ENCODE measurements at places on chromosomes 6 and 20.

GRCh38 chr6:154937306-154938220 lies 57.6 kb upstream of the TIAM2 start:
- no peak overlapping the region for H3K27ac ChIP-seq
- no peak overlapping the region for H3K4me3 ChIP-seq
- no peaks in the 10 kb centered on the region for H3K4me1 ChIP-seq
- H3K27me3 ChIP-seq, result no peaks in the 10 kb centered on the region
- H3K36me3 ChIP-seq, result no peaks in the 10 kb centered on the region

DNA sequence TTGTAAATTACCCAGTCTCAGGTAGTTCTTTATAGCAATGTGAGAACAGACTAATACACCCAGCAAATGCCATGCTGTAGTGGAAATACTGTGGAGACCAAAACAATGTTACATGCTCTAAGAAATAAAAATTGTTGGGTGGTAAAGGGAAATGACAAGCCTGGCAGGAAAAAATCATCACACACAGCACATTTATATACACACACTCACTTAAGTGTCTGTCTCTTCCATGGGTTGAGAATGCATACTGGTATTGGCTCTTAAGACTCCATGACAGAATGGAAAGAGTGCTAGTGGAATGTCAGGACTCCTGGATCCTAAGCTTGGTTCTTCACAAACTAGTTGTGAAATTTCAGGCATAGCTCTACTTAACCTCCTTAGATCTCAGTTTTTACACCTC lies 343.0 kb downstream of the CD83 start:
- no peaks in the 10 kb centered on the region for H3K36me3 ChIP-seq
- H3K27me3 ChIP-seq, result no peaks in the 10 kb centered on the region
- no peaks in the 10 kb centered on the region for H3K4me1 ChIP-seq

GRCh38 chr20:57652606-57653545 lies 32.6 kb upstream of the ZBP1 start:
- no peak overlapping the region for H3K27ac ChIP-seq
- DNase-seq, result peak; percentile 47
- H3K36me3 ChIP-seq, result no peaks in the 10 kb centered on the region
- no peak overlapping the region for H3K4me3 ChIP-seq

GRCh38 chr6:116883005-116883404 lies 6.0 kb downstream of the RFX6 start:
- no peaks in the 10 kb centered on the region for H3K4me1 ChIP-seq
- no peak overlapping the region for H3K4me3 ChIP-seq
- H3K36me3 ChIP-seq, result no peaks in the 10 kb centered on the region

GRCh38 chr6:63372951-63373533 lies 53.3 kb upstream of the LGSN start:
- H3K27ac ChIP-seq, result no peak overlapping the region
- no peak overlapping the region for H3K4me3 ChIP-seq
- no peaks in the 10 kb centered on the region for H3K36me3 ChIP-seq
- no peaks in the 10 kb centered on the region for H3K4me1 ChIP-seq
- H3K27me3 ChIP-seq, result no peaks in the 10 kb centered on the region

- H3K4me3 ChIP-seq, result no peak overlapping the region
- H3K4me1 ChIP-seq, result peaks cover 66% of the 10 kb centered on the region
- peak overlapping the region; percentile 71 for H3K27ac ChIP-seq
- H3K27me3 ChIP-seq, result no peaks in the 10 kb centered on the region
Measured at GRCh38 chr6:53300656-53301551, 47.8 kb downstream of the ELOVL5 start.

GRCh38 chr20:3084283-3084985 lies at the start of gene AVP:
AVP (minus strand) TSS chr20:3084724; CDS start chr20:3084674, 50 bp downstream.
- H3K36me3 ChIP-seq, result no peaks in the 10 kb centered on the region
- H3K27me3 ChIP-seq, result no peaks in the 10 kb centered on the region
- H3K4me1 ChIP-seq, result peaks cover 15% of the 10 kb centered on the region
- no peak within 1 kb of the TSS for H3K4me3 ChIP-seq
- no peak for DNase-seq

DNA sequence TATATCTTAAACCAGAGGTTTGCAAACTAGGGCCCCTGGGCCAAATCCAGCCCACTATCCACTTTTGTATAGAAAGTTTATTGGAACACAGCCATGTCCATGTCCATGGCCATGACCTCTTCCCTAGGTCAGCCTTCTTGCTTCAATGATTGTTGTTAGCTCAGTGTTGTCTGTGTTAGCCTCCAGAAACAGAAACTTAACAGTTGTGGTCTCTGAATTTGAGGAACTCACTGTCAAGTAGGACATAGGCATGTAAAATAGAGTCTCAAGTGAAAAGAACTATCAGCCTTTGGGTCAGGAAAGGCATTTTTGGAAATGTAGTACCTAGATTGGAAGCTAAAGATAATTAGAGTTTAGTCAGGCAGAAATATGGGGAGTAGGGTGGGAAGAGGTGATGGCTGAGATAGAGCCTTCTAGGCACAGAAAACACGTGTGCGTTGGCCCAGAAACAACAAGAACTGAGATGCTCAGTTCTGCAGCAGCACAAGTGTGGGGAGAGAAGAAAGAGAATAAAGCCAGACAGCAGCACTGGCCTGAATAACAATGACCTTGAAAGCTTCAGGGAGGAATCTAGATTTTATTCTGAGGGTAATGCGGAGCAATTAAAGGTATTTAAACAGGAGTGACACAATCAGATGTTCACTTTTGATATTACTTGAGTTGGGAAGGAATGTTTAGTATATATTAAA lies 87.0 kb upstream of the OLIG3 start:
- H3K27me3 ChIP-seq, result peaks cover 6% of the 10 kb centered on the region
- H3K4me3 ChIP-seq, result no peak overlapping the region
- H3K27ac ChIP-seq, result no peak overlapping the region
- DNase-seq, result no peak

DNA sequence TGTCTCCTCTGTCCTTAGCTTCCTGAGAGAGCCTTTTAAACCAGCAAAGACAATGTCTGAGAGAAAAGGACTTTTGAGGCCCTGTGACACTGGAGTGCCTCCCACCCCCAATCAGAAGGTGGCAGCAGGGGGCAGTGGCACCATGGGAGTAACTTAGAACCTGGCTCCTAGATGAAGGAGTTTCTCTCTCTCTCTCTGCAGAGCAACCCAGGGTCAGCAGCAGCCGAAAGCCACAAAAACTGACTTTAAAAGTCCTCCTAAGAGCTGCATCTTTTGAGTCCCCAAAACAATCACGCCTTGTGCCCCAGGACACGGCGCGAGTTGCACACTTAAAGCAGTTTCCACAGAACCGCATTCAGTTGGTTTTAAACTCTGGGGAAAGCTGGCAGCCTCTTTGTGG lies 5.3 kb upstream of the TCP11 start:
- no peak overlapping the region for H3K4me3 ChIP-seq
- no peaks in the 10 kb centered on the region for H3K27me3 ChIP-seq

DNA sequence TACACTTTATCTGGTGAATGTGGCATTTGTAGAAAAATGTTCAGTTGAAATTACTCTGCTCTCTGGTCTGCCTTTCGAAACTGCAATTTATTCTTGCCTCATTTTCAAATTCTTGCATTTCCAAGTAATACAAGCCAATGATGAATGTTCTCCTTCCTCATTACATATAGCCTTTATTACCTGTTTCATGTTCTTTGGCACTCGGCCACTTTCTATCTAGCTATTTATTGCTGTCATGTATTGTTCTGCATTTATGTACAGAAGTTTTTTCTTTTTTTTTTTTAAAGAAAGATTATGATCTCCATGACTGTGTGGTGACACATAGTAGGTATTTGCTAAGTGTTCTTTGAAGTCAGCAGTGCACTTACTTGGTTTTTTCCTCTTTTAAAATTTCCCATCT lies 261.4 kb downstream of the ZFAND3 start:
- H3K4me3 ChIP-seq, result no peak overlapping the region
- H3K27ac ChIP-seq, result no peak overlapping the region
- peaks cover 12% of the 10 kb centered on the region for H3K4me1 ChIP-seq

DNA sequence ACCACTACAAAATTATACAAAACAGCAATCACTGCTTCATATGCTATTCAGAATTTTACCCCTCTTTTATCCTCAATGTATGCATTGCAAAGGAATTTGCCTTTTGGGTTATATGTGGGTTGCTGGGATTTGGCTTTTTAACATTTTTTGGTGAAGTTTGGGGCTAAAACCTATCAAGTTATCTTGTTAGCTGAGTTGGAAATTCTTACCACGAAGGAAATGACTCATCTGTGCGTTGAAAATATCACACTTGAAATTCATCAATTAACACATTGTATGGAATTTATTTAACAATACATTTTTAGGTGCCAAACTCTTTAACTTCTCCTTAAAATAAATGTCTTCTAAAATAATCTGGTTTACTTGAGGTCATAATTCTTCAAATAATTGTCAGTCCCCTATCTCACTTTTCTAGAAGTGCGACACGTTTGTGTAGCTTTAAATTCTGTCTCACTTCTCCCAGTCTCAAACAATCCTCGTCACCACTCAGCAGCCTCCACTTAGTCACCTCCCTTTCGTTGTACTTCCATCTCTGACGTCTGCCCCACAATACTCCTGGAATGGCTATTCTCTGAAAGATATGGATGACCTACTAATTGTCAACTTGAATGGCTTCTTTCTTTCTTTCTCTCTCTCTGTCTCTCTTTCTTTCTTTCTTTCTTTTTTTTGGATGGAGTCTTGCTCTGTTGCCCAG lies 88.5 kb downstream of the PHACTR1 start:
- H3K4me3 ChIP-seq, result no peak overlapping the region
- no peaks in the 10 kb centered on the region for H3K27me3 ChIP-seq
- H3K4me1 ChIP-seq, result no peaks in the 10 kb centered on the region
- H3K36me3 ChIP-seq, result no peaks in the 10 kb centered on the region
- no peak for DNase-seq

- H3K4me1 ChIP-seq, result no peaks in the 10 kb centered on the region
- H3K36me3 ChIP-seq, result no peaks in the 10 kb centered on the region
- no peak for DNase-seq
- H3K4me3 ChIP-seq, result no peak overlapping the region
Measured at GRCh38 chr20:8709627-8710026, 359.3 kb upstream of the PLCB4 start.

GRCh38 chr6:84967389-84967788 lies 203.0 kb upstream of the TBX18 start:
- H3K36me3 ChIP-seq, result no peaks in the 10 kb centered on the region
- no peaks in the 10 kb centered on the region for H3K4me1 ChIP-seq
- no peak overlapping the region for H3K4me3 ChIP-seq
- no peaks in the 10 kb centered on the region for H3K27me3 ChIP-seq
- H3K27ac ChIP-seq, result no peak overlapping the region

DNA sequence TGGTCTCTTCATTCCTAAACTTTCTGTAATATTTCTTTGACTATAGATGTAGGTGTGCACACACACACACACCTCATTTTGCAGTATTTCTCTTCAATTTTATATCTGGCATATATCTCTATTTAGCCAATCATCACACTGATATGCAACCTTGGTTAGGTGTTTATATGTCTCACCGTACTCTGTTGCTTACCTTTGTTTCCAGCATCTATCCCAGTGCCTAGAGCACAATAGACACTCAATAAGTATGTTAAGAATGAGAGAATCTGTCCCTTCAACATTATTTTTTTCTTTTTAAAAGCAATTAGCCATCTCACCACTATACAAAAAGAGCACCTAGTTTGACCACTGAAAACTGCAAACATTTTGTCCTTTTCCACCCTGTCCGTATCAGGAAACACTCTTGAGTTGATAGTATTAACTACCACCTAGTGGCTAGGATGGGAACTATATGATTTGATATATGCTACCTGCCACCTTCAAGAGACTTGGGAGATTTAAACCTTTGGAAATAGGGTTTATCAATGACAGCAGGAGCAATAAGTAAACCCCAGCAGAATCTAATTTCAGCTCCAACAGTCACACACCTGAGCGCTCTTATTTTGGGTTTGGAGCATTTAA lies 48.7 kb upstream of the RSPO3 start:
- no peaks in the 10 kb centered on the region for H3K4me1 ChIP-seq
- H3K36me3 ChIP-seq, result no peaks in the 10 kb centered on the region
- no peak for DNase-seq
- H3K27me3 ChIP-seq, result no peaks in the 10 kb centered on the region
- no peak overlapping the region for H3K27ac ChIP-seq
- H3K4me3 ChIP-seq, result no peak overlapping the region

- DNase-seq, result no peak
- no peak overlapping the region for H3K4me3 ChIP-seq
- H3K36me3 ChIP-seq, result no peaks in the 10 kb centered on the region
- no peak overlapping the region for H3K27ac ChIP-seq
Measured at GRCh38 chr20:12592756-12593155, 416.0 kb upstream of the SPTLC3 start.

DNA sequence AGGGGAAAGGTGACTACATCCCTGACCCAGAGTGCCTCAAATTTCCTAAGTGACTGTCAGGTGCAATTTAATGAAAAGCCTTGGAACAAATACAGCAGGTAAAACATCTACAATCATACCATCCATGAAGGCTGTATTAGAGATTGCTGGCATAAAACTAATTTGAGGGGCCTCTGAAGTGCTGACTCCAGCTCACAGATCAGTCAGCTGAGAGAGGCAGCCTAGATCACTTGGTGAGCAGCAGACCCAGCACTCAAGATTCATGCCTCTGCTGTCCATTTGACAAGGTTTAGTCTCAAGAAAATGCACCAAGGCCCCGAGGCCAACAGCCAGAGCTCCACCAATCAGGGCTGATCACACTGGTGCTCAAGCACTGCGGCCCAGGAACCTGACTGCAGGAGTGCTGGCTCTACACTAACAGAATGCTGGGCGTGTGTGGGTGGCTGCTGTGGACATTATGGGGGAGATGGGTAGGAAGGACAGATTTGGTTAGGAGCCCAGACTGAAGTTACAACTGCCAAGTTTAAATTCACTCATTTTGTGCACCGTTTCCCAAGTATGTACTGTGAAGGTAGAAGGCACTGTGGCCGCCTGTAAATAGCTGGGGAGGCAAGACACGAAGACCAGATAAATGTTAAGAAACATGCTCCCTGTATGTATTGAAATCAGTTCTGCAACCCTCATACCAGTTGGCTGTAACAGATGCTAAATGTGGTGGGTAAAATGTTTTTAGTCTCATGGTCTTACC lies 28.2 kb downstream of the SNX5 start:
- no peaks in the 10 kb centered on the region for H3K36me3 ChIP-seq
- H3K4me3 ChIP-seq, result no peak overlapping the region
- H3K27me3 ChIP-seq, result no peaks in the 10 kb centered on the region

GRCh38 chr6:56730663-56731529 lies 88.2 kb upstream of the DST start:
- H3K4me3 ChIP-seq, result no peak overlapping the region
- H3K36me3 ChIP-seq, result no peaks in the 10 kb centered on the region
- peaks cover 7% of the 10 kb centered on the region for H3K4me1 ChIP-seq
- peak overlapping the region; percentile 49 for H3K27ac ChIP-seq
- no peaks in the 10 kb centered on the region for H3K27me3 ChIP-seq
- DNase-seq, result peak; percentile 74

DNA sequence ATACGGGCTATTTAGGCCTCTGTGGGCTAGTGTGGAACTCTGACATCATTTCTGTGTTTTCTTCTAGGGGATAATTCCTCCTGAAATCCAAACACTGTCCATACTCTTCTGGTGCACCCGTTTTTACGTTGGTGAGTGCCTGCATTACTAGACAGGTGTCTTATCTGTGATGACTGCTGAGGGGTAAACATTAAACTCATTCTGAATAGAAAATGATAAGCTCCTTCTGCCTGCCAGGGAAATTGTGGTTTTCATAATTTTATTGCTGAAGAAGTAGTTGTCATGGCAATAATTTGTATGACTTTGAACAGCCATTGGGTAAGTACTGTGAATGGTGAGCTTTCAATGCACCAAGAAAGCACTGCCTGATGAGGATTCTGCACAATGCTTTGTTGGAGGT lies 705.6 kb downstream of the UTRN start:
- H3K27ac ChIP-seq, result no peak overlapping the region
- no peaks in the 10 kb centered on the region for H3K4me1 ChIP-seq

- H3K4me1 ChIP-seq, result no peaks in the 10 kb centered on the region
- no peak overlapping the region for H3K27ac ChIP-seq
- no peaks in the 10 kb centered on the region for H3K27me3 ChIP-seq
- DNase-seq, result no peak
- H3K4me3 ChIP-seq, result no peak overlapping the region
- H3K36me3 ChIP-seq, result no peaks in the 10 kb centered on the region
Measured at GRCh38 chr20:57605045-57605444, 15.2 kb downstream of the ZBP1 start.
